ENCODE measurements at places on chromosomes 13 and 19.

DNA sequence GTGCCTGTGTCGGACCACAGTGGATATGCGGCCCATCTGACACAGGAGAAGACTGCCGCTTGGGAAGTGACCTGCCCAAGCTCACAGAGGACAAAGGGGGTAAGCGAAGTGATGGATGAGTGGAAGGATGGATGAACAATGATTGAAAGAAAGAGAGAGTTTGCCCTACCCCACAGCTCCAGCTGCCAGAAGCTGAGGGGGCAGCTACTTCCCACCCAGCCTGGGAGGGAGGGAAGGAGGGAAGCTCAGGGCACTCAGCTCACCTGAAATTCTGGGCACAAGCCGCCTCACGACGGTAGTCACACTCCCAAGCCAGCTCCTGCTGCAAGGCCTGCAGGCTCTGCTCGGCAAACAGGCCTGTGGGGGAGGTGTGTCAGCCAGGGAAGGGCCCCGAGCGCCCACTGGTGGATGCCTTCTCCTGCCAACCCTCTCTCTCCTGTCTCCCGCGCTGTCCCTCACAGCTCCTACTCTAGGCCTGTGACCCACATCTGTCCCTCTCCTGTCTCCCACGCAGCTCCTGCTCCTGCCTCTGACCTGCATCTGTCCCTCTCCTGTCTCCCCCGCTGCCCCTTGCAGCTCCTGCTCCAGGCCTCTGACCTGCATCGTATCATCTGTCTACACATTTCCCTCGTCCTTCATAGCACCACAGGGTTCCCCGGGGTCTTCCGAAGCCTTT is 12.0 kb upstream of the NUMBL start:
- peaks cover 4% of the 10 kb centered on the region for H3K27me3 ChIP-seq
- no peaks in the 10 kb centered on the region for H3K4me1 ChIP-seq
- DNase-seq: no peak
- peak overlapping the region; percentile 62 for H3K27ac ChIP-seq
- peaks cover 12% of the 10 kb centered on the region for H3K36me3 ChIP-seq

DNA sequence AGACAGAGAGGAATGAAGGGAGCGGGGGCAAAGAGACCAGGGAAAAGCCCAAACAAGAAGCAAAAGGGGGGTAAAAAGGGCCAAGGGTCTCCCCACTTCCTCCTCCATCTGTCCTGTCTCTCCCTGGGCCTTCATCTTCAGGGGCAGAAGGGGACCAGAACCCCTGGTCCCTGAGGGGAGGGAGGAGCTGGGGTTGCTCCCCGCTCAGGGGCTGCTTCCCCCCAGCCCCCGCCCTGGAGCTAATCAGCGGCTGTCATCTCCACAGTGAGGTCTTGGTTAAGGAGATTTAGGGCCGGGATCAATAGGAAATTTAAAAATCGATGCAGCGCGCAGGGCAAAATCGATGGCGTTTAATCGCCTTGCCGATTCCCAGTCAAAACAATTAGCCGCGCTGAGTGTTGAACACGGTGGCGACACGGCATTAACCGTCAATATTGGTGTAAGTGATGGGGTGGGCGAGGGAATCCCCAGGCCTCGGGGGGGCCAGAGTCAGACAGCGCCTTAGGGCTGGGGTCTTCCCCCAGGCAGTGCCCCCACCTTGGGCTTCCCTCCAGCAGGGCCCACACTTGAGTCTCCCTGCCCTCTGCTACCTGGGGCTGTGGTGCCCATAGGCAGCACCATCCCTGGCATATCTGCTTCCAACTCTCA is 29.5 kb upstream of the POU2F2 start:
- H3K27ac ChIP-seq: no peak overlapping the region
- H3K27me3 ChIP-seq: peaks cover 14% of the 10 kb centered on the region
- H3K4me3 ChIP-seq: no peak overlapping the region
- H3K4me1 ChIP-seq: peaks cover 53% of the 10 kb centered on the region

- no peaks in the 10 kb centered on the region for H3K27me3 ChIP-seq
- no peak overlapping the region for H3K27ac ChIP-seq
- H3K36me3 ChIP-seq: no peaks in the 10 kb centered on the region
- DNase-seq: no peak
- H3K4me3 ChIP-seq: no peak overlapping the region
These were observed 4.3 kb upstream of the CEACAM19 start for GRCh38 chr19:44666852-44667556.

- no peak for DNase-seq
- H3K36me3 ChIP-seq: no peaks in the 10 kb centered on the region
- H3K27me3 ChIP-seq: peaks cover 10% of the 10 kb centered on the region
- peak overlapping the region; percentile 97 for H3K27ac ChIP-seq
- peak overlapping the region; percentile 89 for H3K4me3 ChIP-seq
These were observed 9.9 kb upstream of the MKNK2 start for GRCh38 chr19:2060884-2061494.

- H3K4me3 ChIP-seq: no peak overlapping the region
- no peak for DNase-seq
- H3K27me3 ChIP-seq: no peaks in the 10 kb centered on the region
- H3K4me1 ChIP-seq: no peaks in the 10 kb centered on the region
- H3K27ac ChIP-seq: no peak overlapping the region
- peaks cover 60% of the 10 kb centered on the region for H3K36me3 ChIP-seq
These were observed 80.9 kb upstream of the ZNF420 start for GRCh38 chr19:36997152-36997842.

- no peak for DNase-seq
- H3K27ac ChIP-seq: peak overlapping the region; percentile 94
- H3K27me3 ChIP-seq: peaks cover 7% of the 10 kb centered on the region
- peaks cover 19% of the 10 kb centered on the region for H3K36me3 ChIP-seq
- H3K4me3 ChIP-seq: peak overlapping the region; percentile 60
These were observed 41.9 kb downstream of the RASA3 start for GRCh38 chr13:114090476-114090875.

- no peaks in the 10 kb centered on the region for H3K36me3 ChIP-seq
These were observed 444.3 kb downstream of the GPC6 start for GRCh38 chr13:93670866-93671265.

GRCh38 chr19:31350033-31350692 is 927 bp upstream of the TSHZ3 start:
- peak overlapping the region; percentile 50 for H3K4me3 ChIP-seq
- no peak for DNase-seq
- H3K27me3 ChIP-seq: peaks cover 36% of the 10 kb centered on the region
- no peaks in the 10 kb centered on the region for H3K36me3 ChIP-seq
- H3K4me1 ChIP-seq: peaks cover 50% of the 10 kb centered on the region
- no peak overlapping the region for H3K27ac ChIP-seq

- H3K27ac ChIP-seq: no peak overlapping the region
- H3K4me1 ChIP-seq: no peaks in the 10 kb centered on the region
- H3K27me3 ChIP-seq: peaks cover 23% of the 10 kb centered on the region
These were observed 21.7 kb upstream of the C1QTNF9B start for GRCh38 chr13:23919006-23919405.

DNA sequence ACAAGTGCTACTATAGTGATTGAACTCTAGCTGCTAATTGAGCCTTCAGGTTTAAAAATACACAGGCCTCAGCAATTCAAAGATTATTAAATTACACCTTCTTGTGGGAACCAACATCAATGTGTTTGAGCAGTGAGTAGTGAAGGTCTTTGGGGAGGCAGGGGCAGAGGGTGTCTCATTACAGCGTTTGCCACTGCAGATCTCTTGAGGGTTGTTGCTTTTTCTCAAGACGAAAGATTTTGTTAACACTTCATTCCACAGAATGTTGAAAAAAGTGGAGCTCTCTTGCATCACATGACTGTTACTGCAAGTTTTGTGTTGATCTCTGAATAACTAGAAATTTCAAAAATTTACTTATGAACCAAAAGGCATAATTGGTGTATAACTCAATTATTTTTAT is 253.6 kb downstream of the ATP8A2 start:
- H3K4me3 ChIP-seq: no peak overlapping the region
- H3K4me1 ChIP-seq: no peaks in the 10 kb centered on the region
- no peaks in the 10 kb centered on the region for H3K36me3 ChIP-seq

GRCh38 chr19:1248139-1248785 is at the start of gene MIDN:
MIDN (plus strand) TSS chr19:1248583; CDS start chr19:1250297, 1,714 bp downstream.
- H3K4me3 ChIP-seq: peak within 1 kb of the TSS; percentile 74
- peaks cover 7% of the 10 kb centered on the region for H3K4me1 ChIP-seq
- H3K36me3 ChIP-seq: no peaks in the 10 kb centered on the region
- peak; percentile 83 for DNase-seq
- peaks cover 37% of the 10 kb centered on the region for H3K27me3 ChIP-seq

GRCh38 chr19:2077833-2078619 is 18.1 kb downstream of the MOB3A start:
- peaks cover 48% of the 10 kb centered on the region for H3K27me3 ChIP-seq
- no peak for DNase-seq
- no peak overlapping the region for H3K4me3 ChIP-seq
- no peaks in the 10 kb centered on the region for H3K36me3 ChIP-seq
- H3K27ac ChIP-seq: peak overlapping the region; percentile 99

DNA sequence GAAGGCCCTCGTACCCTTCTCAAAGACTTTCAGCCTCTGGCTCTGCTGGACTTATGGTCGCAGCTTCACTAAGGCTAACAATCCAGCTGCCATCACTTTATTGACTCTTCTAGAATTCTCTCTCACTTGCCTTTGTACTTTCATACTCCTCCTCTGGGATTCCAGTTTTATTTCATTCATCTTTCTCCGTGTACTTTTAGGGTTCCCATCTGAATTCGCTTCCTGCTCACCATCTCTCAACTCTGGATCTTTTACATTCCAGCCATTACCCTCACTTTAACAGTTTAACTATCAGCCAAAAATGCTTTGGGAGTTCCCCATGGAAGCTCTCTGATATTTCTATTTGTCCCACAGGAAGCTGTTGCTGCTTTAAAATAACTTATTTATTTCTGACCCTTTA is 149.3 kb upstream of the KL start:
- H3K4me3 ChIP-seq: no peak overlapping the region
- no peak overlapping the region for H3K27ac ChIP-seq
- no peak for DNase-seq
- no peaks in the 10 kb centered on the region for H3K27me3 ChIP-seq

GRCh38 chr19:50967929-50968715 is 1.3 kb downstream of the KLK6 start:
- no peaks in the 10 kb centered on the region for H3K36me3 ChIP-seq
- no peak for DNase-seq
- peaks cover 4% of the 10 kb centered on the region for H3K27me3 ChIP-seq
- no peak overlapping the region for H3K4me3 ChIP-seq
- H3K27ac ChIP-seq: no peak overlapping the region
- no peaks in the 10 kb centered on the region for H3K4me1 ChIP-seq

GRCh38 chr19:1016647-1017114 is 4.2 kb downstream of the TMEM259 start:
- peaks cover 11% of the 10 kb centered on the region for H3K27me3 ChIP-seq
- peak overlapping the region; percentile 71 for H3K27ac ChIP-seq
- no peak for DNase-seq
- peaks cover 53% of the 10 kb centered on the region for H3K4me1 ChIP-seq
- peak overlapping the region; percentile 32 for H3K4me3 ChIP-seq

DNA sequence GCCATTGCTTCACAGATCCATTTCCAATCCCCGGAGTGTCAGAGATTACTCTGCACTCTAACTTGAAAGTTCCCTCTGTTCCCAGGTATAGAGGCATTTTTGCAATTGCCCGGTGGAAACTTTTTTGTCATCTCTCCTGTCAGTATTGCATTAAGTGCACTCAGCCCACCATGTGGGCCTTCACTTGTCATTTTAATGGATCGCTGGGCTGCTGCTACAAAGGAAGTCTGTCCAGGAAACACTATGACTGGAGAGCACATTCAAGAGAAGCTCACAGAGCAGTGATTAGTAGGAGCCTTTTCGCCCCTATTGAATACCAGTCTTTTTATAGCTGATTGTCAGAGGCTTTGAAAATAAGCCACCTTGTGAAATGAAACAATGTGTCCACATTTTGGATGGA is 180.9 kb downstream of the B3GLCT start:
- peaks cover 5% of the 10 kb centered on the region for H3K27me3 ChIP-seq
- no peaks in the 10 kb centered on the region for H3K4me1 ChIP-seq
- no peak for DNase-seq

DNA sequence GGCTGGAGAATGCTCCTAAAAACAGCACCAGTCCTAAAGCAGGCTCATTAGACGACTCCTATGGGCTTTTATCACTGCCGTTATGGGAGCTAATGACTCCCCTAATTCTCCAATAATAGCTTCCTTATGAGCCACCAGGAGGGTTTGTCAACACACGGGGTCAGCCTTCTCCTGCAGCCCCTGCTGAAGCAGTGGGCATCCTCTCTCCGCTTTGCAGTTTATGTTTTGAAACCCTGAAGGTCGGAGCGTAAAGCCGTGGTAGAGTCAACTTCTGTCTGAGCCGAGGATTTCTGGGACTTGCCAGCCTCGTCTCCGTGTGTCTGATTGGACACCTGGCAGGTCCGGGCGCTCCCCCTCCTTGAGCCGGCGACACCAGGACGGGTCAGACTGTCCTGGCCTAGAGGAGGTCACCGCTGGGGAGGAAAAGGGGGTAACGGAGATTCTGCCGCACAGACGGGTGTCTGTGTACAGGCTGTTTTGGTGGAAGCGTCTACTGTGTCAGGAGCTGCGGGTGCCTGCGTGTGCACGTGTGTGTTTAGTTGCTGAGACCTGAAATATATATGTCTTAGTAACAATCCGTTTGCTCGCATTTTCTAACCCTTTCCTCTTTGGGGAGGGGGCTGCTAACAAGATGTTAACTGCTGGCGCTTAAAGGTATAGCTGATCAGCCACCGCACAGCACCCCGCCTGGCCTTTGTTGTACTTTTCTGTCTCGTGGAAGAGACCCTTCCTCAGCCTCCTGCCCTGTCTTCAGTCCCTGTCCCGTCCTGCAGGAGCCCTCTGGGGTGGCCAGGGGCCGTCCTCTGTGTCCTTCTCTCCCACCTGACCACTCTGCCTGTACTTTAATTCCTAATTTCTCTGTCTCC is 1.9 kb downstream of the KDM4B start:
- H3K36me3 ChIP-seq: no peaks in the 10 kb centered on the region
- H3K27me3 ChIP-seq: peaks cover 5% of the 10 kb centered on the region
- peak overlapping the region; percentile 87 for H3K27ac ChIP-seq
- peak overlapping the region; percentile 90 for H3K4me3 ChIP-seq
- peaks cover 44% of the 10 kb centered on the region for H3K4me1 ChIP-seq

DNA sequence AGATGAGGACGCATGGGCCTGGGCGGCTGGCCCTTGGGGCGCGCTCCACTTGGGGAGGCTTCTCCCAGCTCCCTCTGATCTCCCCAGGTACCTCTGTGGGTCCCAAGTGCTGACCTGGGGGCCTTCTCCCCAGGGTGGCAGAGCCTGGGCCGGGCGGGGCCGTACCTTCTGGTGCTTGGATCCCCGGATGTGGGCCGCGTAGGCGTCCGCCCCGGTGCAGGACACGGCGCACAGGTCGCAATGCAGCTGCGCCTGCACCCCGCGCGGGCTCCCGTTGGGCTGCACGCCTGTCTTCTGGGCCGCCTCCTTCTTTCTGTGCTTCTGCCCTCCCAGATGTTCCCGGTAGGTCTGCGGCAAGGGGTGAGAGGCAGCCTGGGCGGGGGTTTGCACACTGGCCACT is 41.1 kb upstream of the MATK start:
- DNase-seq: no peak
- peaks cover 2% of the 10 kb centered on the region for H3K27me3 ChIP-seq
- no peak overlapping the region for H3K27ac ChIP-seq
- no peak overlapping the region for H3K4me3 ChIP-seq

- no peak overlapping the region for H3K4me3 ChIP-seq
- no peaks in the 10 kb centered on the region for H3K4me1 ChIP-seq
- H3K36me3 ChIP-seq: no peaks in the 10 kb centered on the region
- H3K27ac ChIP-seq: no peak overlapping the region
- no peaks in the 10 kb centered on the region for H3K27me3 ChIP-seq
These were observed 809.0 kb upstream of the SLITRK5 start for GRCh38 chr13:86862137-86862536.
